ENCODE measurements at places on chromosomes 5 and 9.

GRCh38 chr9:19018201-19018600, 14.8 kb downstream of the SAXO1 start:
- no peak for DNase-seq

- no peak for DNase-seq
Observed at GRCh38 chr5:122839731-122840130, 5.7 kb upstream of the SNX24 start.

GRCh38 chr5:122576256-122577016, 198.4 kb upstream of the SNX2 start:
- DNase-seq = no peak

DNA sequence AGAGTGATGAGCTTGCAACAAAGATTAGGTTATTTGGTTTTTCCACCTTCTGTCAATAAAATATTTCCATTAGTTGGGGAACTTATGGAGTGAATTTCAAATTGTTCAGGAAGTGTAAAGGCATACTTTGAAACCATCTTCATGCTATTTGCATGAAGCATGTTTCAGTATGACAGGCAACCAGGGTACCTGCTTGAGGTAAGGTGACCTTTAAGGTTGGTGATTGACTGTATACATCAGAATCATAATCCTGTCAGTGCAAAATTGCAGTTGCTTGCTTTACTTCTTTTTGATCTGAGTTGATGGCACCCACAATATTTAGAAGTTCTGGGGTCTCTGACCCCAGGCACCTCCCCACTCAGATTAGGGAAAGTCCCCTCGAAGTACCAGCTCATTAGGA, 26.0 kb upstream of the TMEM171 start:
- DNase-seq = no peak

DNA sequence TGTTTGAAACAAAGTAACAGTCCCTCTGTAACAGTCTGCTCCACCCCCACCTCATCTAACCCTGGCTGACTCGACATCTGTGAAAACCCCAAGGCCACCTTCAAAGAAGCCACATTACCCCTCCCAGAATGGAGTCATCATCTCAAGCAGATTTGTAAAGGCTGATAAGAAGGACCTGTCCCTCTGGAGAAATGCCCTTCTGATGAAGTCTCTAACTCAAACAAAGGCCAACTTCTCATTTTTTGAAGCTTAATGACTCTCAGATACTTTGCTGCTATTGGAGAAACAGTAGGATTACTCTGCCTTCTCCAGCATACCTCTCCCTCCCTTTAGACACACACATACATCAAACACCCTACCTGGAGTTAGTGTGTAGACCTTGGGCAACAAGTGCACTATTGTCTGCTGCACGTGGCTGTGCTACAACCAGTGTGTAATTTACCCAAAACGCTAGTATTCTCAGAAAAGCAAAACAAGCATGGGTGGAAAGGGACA, 5.3 kb upstream of the SUSD1 start:
- DNase-seq = no peak

DNA sequence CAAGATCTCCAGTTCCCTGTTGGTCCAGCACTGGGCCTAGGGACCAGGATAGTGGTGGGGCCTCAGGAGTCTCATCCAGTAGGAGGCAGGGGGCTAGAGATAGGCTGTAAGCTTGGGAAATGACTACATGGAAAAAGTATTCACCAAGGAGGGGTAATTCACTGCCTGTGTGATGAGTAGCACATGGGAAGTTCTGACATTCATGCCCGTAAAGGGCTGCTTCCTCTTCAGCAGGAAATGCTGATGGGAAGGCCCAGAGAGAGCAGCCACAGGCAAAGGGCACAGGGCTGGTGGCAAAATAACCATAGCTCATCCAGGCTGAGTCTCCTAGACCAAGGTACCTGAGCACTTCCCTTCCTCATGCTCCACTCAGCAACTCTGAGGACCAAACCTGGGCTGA, 23.1 kb upstream of the FRRS1L start:
- DNase-seq = no peak

DNA sequence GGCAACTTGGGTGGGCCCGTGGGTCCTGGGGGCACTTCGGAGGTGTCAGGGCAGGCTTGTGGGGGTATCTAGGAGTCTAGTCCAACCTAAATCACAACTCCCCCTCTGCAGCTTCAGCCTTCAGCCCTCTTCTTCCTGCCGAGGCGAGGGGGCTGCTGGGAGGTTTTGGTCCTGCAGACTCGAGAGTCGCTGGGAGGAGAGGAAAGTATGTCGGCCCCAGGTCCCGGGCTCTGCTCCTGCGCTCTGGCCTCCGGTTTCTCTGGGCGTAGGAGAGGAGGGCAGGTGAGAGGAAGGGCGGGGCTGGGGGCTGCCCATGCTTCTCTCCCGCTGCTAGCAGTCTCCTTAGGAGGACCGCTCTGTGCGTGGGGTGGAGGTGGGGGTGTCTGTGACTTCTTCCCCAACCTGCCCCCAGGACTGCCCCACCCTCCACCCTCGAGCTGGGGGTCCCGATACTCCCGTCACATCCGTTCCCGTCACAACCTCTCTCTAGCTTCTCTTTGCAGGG, 139.8 kb upstream of the COL5A1 start:
- no peak for DNase-seq

DNA sequence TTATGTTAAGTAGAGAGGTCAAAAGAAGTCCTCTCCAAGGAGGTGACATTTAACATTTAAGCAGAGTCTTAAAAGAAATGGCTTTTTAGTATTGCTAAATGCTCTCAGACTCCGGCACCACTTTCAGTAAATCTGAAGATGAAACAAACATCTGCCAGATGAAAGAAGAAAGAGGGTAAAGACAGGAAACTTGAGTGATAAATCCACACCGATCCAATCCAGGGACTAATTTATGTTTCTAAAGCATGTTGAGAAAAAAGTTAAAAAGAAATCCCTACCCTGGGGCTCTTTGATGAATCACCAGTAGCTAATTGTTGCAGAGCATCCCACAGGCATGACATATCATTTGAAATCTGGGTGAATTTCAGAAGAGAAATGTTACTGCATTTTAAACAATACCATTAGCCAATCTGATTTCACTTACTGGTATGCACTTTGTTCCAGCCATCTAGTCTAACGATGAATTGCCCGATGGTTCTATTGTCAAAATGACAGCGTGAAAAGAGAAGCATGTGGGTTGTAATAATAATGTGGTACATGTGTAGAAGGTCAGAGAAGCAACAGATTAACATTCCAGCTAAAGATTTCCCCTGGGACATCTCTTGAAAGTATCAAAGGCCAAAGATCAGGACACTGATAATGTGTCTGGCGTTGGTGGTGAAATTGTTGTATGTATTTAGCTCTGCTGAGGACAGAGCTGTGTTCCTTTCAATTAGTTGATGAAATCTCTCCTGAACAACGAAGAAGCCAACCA, 485.7 kb downstream of the CSNK1G3 start:
- DNase-seq = no peak

All from SHP77 (cell line).